ENCODE measurements at places on chromosomes 13 and 19. TPM values are rescaled to one million over a fixed set of nuclear protein-coding genes. Genes with fewer than 3 reads are reported as not detected.

CPB2 gene
- total RNA-seq = not detected

DNA sequence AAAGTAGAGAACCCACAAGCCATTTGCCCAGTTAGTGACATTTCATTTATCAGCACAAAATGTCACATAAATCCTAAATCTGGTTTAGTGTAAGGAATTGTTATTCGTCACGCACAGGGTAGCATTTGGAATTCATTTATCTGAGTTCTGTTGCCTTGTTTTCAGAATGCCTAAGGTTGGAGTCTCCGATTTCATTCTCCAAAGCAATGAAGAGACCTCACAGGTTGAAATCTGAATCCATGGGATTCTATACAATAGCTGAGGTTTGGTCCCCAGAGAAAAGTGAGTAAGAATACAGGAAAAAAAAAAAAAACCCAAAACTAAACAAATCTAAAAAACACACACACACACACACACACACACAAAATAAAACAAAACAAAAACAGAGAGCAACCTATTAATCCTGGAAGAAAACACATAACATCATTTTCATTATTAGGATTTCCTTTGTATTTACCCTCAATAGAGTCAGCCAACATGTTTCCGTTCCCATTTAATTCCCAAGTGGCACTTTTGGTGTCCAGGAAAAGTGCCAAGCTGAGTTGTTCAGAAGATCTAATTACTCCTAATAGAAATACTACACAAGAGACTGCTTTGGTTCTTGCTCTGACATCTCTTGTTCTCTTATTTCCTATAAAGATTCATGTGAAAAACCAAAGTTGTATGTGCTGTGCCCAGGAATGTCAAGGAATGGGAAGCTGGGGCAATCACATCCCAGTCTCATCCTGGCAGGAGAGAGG lies 36.2 kb upstream of the LRCH1 start:
- DNase-seq = no peak

DNA sequence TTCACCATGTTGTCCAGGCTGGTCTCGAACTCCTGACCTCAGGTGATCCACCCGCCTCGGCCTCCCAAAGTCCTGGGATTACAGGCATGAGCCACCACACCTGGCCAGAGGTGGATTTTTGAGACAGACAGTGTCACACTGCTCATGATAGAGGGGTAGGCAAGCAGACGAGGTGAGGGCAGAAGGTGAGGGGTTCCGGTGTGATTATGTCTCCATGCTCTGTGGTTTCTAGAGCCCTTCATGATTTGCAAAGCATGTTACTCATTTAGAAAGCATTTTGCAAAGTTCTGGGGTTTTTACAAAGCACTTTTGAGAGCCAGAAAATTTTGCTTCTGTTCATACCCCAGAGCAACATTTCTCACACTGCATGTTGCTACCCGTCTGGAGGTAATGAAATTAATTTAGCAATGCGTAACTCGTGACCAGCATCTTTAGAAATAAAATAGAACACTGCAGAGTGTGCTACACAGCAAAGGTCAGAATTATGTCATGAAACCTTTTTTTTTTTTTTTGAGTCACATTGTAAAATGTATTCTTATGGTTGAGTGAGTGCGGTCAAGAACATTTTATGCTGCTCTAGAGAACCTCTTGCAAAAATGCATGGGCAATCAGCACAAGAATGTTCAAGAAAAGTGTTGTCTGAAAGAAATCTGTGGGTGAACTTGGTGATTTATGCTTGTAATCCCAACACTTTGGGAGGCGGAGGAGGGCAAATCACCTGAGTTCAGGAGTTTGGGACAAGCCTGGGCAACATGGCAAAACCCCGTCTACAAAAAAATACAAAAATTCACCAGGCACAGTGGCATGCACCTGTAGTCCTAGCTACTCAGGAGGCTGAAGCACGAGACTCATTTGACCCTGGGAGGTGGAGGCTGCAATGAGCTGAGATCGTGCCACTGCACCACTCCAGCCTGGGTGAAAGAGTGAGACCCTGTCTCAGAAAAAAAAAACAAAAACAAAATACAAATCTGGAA lies 58.0 kb downstream of the MAP4K1 start:
- DNase-seq = peak; percentile 35

DNA sequence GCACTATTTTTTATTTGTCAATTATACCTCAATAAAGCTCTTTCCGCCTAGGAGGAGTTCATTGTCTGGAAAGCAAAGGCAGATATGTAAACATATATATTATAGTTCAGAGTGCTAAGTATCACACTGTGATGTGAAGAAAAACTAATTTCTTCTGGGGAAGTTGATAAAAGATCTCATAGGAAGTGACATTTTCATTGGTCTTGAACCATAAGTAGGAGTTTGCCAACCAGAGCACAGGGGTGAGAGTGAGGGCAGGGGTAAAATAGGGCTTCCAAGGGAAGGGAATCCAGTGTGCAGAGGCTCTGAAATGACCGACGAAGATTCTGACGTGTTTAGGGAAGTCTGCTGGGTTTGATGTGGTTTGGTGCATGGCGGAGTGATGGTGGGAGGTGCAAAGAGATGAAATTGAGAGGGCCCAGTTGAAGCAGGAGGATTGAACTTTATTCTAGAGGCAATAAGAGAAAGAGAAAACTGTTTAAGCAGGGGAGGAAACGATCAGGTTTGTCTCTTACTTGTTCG lies 780 bp upstream of the GTF2F2 start:
- DNase-seq = peak; percentile 67

THSD8 gene
- 24.6 TPM for total RNA-seq

- DNase-seq = peak; percentile 1
Observed at GRCh38 chr13:35978607-35979316, 152.4 kb downstream of the DCLK1 start.

OR7D2 gene
- not detected for total RNA-seq

- no peak for DNase-seq
Observed at GRCh38 chr13:34805347-34805746, 136.7 kb upstream of the NBEA start.

- no peak for DNase-seq
Observed at GRCh38 chr13:48655291-48655690, 1.6 kb downstream of the CYSLTR2 start.

GRCh38 chr13:24153979-24154701 lies 6.4 kb upstream of the SPATA13 start:
- DNase-seq = no peak

- peak; percentile 52 for DNase-seq
Observed at GRCh38 chr13:51614350-51614786, 30.1 kb downstream of the WDFY2 start.

DNA sequence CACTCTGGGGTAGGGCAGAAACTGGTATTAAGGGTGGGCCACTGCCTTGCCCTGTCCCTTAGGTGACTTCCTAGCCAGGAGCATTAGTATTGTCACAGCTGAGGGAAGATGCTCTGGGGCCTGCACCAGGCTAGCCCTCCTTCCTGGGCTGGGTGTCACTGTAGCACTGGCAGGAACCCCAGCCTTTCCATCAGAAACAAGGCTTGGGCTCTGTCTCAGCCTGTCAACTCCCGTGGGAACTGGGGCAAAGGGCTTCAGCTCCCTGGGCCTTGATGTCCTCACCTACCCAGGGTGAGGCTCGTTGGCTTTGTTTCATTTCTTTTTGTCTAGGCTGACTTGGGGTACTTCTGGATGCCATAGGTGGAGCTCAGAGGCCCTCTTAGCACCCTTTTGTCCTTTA lies 18.0 kb downstream of the PAF1 start:
- DNase-seq = no peak

DNA sequence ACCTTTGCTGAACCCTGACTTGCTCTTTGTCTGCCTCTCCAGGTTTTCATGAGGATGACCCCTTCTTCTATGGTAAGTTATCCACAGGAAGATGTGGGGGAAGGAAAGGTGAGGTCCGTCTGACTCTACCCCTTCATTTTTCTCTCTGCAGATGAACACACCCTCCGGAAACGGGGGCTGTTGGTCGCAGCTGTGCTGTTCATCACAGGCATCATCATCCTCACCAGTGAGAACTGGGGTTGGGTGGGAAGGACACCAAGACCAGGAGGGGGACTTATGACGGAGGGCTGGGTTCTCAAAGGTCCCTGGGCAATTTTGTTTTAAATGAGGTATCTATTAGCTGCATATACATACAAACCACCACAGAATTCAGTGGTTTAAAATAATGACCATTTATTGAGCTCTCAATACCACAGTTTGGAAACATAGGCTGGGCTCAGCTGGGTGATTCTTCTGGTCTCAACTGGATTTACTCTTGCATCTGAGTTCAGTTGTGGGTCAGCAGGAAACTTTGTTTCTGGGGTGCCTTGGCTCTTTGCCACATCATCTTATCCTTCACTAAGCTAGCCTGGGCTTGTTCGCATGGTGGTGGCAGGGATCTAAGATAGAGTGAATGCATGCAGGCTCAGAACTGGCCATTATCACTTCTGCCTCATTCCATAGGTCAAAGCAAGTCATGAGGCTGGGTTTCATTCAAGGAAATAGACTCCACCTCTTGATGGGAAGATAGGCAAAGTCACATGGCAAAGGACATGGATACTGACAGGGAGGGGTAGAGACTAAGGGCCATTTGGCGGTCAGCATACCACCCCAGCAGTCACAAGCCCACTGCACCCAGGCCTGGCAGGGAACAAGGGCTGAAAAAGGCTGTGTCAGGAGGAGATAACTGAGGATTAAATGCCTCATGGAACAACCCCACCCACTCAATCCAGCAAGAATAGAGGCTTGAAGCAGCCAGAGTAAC lies 11.8 kb downstream of the FXYD5 start:
- DNase-seq = no peak

ZNF382 gene
- 10.3 TPM for total RNA-seq

DNA sequence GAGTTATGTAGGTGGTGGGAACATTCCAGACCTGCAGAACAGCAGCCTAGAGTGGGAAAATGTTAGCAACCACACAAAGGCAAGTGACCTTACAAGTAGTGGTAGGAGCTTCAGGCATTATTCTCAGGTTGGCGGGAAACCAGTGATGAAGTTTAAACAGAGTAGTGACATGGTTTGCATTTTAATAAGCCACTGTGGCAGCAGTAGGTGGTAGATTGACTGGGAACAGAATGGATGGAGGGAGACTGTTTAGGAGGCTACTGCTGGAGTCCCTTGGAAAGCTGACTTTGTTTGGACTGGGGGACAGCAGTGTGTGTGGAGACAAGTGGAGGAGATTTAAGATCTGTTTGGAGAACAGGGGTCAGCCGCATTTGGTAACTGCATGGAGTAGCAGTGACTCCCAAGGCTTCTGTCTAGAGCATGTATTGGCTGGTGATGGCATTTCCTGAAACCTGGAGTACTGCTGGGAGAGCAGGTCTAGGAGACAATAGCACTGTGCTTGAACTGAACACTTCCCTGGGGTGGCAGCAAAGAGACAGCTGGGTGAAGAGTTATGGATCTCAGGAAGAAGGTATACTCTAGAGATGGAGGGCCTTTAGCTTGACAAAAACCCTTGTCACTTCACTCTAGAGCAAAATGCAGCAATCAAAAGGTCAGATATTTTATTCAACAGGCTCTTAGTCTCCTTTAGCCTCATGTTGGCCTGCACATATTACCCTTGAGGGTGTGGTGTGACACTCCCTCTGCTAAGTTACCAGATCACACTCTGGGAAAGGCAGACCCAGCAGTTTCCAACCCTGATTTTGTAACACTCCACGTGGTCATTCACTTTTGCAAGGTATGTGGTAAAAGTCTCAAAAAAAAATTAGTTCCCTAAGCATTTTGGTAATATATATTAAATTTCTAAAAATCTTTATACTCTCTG lies 70.3 kb downstream of the DHRS12 start:
- DNase-seq = no peak

DNA sequence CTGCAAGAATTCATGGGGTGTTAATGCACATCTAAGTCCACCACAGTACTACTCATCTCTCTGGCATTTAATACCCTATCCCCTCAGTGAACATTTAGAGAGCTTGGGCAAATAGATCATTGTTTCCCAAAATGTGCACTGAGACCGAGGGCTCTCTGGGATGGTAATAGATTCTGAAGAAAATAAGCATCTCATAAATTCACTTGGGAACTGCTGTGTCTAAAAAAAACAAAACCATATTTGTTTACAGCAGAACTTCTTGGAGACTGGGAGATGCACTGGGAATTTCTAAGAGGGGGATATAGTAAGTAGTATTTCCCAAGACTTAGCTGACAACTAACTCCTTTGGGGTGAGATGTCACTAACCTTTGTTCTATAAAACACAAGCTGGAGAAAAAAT lies 58.4 kb downstream of the ENOX1 start:
- no peak for DNase-seq

SPART gene
- 9.2 TPM for total RNA-seq

GRCh38 chr19:49775742-49776370 lies 9.1 kb downstream of the AP2A1 start:
- no peak for DNase-seq

DNA sequence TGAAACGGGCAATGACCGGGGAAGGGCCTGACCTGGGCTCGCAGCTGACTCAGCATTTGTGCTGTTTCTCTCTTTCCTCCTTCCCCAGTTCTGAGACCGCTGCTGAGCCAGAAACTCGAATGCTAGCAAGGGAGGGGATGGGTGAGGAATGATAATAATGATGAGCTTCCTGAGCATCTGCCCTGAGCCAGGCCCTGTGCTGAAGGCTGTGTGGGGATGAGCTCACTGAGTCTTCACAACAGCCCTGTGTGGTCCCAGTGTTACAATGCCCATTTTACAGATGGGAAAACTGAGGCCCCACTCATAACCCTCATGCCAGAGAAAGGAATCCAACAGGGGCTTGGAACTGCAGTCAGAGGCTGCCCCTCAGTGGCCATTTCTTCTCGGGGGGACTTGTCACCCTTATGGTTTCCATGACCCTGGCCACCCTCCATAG lies 8.1 kb downstream of the SULT2B1 start:
- no peak for DNase-seq

GRCh38 chr19:51490676-51491075 lies 10.9 kb downstream of the SIGLEC12 start:
- no peak for DNase-seq

DNA sequence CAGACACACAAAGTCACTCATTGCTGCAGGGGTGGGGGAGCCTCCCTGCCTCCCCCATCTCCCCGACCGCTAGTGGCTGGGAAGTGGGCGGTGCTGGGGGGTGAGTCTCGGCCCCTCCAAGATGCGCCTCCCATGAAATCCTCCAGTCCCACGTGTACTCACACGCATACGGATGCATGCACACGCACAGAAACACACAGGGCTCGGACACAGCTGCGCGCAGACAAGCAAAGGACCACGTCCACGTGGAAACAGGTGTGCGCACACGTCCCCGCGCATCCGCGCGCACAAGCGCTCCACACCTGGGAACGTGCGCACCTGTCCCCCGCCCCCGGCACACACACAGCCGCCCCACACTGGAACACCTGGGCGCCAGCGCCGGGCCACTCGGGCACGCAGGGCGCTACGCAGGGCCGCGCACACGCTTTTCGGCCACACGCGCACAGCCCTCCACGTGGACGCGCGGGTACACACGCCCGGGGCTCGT lies 687 bp downstream of the MATK start:
- DNase-seq = no peak

OR10H1 gene
- not detected for total RNA-seq

All from CD8-positive, alpha-beta memory T cell (primary cell).